Activated CD4-positive, CD25-positive, alpha-beta regulatory T cell treated with anti-CD3 and anti-CD28 coated beads, Interleukin-2, amount 50 U/mL, for 16 hours (primary cell): ENCODE measurements at places on chromosomes 2 and 18.

DNA sequence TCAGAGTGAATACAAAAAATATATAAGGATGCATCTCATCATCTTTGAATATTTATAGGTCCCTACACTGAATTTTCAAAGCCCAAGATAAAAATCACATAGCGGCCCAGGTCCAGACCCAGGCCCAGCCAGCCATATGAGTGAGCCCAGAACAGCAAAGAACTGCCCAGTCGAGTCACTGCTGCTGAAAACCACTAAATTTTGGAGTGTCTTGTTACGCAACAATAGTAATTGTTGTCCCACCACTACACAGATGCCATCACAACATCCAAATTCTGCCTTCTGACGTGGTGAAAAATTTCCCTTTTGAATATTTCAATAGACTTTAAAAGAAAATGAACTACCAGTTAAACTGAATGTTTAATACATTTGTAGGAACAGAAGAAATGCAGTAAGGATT lies 5.7 kb downstream of the C18orf32 start:
- DNase-seq = no peak

- no peak for DNase-seq
Measured at GRCh38 chr2:39120521-39120770, 405 bp downstream of the SOS1 start.

DNA sequence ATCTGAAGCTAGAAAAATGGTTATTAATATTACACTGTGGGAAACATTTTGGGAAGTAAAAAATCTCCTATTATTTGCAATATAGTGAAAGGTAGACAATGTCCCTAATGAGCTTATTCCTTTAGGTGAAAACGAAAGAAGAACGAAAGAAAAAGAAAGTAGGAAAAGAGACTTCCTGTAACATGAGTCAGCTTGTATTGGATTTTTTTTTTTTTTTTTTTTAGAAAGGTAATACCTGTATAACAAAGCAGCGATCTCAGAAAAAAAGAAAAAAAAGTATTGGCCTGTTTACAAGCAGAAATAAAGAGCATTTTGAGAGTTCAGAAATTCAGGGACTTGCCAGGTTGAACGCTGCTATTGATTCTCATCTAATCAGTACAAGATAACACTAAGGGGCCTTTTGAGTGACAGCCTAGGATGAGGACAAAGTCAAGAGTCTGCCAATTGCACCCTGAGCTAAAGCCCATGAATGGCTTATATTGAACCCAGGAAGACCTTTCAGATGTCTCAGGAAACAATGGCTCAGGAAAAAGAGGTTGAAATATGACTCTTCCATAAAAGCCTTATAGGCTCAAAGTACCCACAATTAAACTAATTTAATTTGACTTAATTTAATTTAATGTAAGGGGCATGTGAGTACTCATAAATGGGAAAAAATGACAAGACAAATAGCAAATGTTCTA lies 615.6 kb upstream of the CDH2 start:
- no peak for DNase-seq

GRCh38 chr18:33540392-33540791 lies 37.6 kb upstream of the ASXL3 start:
- no peak for DNase-seq

DNA sequence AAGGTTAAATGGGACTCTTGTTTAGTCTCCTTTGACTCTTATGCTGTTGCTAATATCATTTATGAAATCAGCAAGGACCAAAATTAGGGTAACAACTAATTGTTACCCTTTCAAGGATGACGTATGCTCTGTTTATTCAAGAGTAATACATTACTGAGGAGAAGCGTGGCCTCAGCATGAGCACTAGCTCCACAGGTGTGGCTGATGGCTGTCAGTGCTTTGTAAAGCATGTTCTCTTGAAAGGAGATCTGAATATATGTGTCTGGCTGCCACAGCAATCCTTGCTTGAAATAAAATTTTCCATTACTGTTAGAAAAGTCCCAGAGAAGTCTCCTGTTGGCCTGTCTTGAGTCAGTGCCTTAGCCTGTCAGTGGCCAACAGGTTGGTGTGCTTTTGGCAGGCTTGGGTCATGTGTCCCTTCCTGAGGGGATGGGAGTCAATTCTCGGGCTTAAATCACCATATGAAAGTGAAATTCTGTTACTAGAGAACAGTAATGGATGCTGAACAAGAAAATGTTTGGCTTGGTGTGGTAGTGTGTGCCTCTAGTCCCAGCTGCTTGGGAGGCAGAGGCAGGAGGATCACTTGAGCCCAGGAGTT lies 32.7 kb downstream of the ABI2 start:
- DNase-seq = no peak

- DNase-seq = no peak
Measured at GRCh38 chr2:239303711-239304532, 96.9 kb downstream of the HDAC4 start.

- no peak for DNase-seq
Measured at GRCh38 chr18:50665519-50665918, 105.6 kb downstream of the MAPK4 start.

GRCh38 chr2:118246726-118247125 lies 158.5 kb downstream of the INSIG2 start:
- DNase-seq = no peak

DNA sequence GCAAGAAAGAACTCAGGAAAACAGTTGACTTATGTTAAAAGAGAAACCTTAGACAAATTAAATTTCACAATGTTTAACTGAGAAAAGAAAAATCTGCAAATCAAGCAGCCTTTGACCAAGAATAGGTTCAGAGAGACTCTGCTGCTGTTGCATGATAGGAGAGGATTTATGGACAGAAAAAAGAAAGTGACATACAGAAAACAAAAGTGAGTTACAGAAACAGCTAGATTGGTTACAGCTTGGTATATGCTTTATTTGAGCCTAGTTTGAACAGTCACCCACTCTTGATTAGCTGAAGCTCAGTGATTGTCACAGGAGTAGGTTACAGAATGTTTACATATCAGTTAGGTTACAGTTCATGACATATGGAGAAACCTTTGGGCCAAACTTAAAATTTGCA lies 258.2 kb upstream of the SPOPL start:
- DNase-seq = no peak

DNA sequence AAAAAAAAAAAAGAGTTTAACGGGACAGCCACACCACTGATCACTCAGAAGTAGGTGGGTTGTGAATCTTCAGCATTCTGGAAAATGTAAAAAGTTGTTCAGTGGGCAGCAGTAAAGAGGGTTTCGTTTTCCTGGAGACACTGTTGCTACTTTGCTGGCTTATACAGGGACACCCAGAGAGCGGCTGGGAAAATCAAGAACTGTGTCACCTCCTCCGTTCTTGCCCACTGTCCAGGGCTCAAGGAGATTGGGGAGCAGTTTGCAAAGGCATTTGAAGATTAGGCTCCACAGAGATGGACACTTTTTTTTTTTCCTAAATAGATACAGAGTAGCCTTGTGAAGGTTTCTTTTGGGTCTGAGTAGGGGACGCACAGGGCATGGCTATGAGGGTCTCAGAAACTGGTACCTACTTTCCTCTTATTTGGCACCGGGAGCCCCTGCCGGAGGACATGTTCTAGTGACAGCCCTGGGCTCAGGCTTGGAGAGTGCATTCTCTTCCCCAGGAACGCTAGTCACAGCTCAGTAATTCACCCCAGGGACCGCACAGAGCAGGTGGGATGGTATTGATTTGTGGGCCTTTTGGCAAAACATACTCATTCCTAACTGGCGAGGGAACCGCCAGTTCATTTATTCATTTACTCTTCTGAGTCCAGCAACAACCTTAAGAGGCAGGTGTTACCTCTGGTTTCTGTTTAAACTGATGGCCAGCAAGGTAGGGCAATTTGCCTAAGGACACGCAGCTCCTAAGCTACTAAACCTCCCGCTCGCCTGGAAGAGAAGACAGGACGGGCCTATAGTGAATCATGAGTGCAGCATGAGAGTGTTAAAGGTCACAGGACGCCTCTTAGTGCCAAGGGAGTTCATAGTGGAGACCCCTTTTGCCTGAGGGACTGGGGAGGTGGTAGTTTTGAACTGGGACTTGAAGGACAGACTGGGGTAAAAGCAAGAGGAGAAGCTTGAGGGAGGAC lies 53.1 kb downstream of the HPCAL1 start:
- no peak for DNase-seq

- no peak for DNase-seq
Measured at GRCh38 chr2:120094795-120095194, 81.9 kb downstream of the EPB41L5 start.

DNA sequence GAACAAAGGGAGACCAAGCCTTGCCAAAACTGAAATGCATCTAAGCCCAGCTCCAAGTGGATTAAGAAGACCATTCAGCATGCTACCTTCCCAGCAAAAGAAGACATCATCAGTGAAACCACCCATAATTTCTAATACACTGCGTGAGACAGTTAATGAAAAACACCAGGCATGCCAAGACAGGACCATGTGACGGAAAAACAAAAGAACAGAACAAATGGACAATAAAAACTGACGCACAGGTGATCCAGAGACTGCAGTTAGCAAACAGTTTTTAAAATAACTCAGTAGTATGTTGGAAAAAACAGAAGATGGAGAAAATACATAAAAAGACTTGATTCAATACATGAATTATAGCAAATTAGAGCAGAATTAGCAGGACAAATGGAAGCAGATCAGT lies 15.3 kb downstream of the FAM168B start:
- DNase-seq = no peak

- no peak for DNase-seq
Measured at GRCh38 chr18:58507880-58508279, 121.0 kb downstream of the ALPK2 start.

- DNase-seq = no peak
Measured at GRCh38 chr18:21820033-21820810, 79.6 kb downstream of the MIB1 start.

DNA sequence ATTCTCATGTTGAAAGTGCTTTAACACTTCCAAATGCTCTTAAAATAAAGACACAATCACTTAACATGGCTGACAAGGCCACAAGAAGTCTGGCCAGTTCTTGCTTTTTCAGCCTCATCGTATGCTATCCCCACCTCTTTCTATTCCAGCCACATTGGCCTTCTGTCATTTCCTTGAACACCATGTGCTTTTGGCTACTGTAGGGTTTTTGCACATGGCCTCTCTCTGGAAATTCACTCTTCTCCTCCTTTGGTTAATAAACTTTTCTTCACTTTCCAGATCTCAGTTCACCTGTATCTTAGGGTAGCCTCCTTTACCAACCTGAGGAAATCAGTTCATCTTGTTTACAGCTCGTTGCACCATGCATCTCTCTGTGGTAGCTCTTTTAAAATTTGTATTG lies 450.5 kb upstream of the MEX3C start:
- no peak for DNase-seq

GRCh38 chr2:32852856-32853255 lies 93.9 kb upstream of the LTBP1 start:
- no peak for DNase-seq

GRCh38 chr2:168971261-168971660 lies 59.9 kb downstream of the ABCB11 start:
- no peak for DNase-seq

DNA sequence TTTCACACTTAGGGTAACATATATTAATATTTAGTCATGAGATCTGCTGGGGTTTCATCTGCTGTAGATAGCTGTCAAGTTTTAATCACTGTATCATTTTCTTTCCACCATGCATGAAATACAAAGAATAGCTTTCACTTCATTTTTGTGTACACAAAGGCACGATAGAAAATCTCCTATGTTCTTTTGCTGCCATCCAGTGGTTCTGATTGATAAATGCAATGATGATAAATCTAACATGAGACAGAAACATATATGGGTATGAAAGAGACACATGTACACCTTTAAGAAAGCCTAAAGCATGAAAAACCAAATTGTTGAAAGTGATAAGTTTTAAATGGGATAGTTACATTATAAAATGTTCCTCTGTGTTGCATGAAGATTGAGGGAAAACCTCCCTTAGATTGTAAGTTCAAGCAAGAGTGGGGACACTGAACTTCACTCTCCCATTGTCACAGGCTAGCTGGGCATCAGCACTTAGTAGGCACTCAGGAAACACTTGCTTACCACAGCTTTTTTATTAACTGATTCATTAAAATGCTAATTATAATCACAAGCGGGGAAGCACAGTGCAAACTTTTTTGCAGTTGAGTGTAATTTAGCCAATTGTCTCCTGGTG lies 31.2 kb downstream of the C1D start:
- DNase-seq = no peak

GRCh38 chr2:107305966-107306365 lies 420.0 kb upstream of the ST6GAL2 start:
- no peak for DNase-seq

- no peak for DNase-seq
Measured at GRCh38 chr2:106208874-106209273, 14.8 kb upstream of the UXS1 start.

- DNase-seq = no peak
Measured at GRCh38 chr18:62033207-62033606, 140.4 kb upstream of the RNF152 start.

GRCh38 chr2:71713581-71714580 lies 260.5 kb downstream of the DYSF start:
- DNase-seq = no peak

DNA sequence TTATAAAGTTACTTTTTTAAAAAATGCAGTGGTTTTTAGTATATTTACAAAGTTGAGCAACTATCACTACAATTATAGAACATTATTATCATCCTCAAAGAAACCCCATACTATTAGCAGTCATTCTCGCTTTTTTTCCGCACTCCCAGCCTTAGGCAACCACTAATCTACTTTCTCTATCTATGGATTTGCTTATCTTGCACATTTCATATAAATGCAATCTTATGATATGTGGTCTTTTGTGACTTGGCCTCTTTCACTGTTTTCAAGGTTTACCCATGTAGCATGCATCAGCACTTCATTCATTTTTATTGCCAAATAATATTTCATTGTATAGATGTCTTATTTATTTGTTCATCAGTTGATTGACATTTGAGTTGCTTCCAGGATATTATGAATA lies 273.4 kb downstream of the AGPS start:
- DNase-seq = no peak

DNA sequence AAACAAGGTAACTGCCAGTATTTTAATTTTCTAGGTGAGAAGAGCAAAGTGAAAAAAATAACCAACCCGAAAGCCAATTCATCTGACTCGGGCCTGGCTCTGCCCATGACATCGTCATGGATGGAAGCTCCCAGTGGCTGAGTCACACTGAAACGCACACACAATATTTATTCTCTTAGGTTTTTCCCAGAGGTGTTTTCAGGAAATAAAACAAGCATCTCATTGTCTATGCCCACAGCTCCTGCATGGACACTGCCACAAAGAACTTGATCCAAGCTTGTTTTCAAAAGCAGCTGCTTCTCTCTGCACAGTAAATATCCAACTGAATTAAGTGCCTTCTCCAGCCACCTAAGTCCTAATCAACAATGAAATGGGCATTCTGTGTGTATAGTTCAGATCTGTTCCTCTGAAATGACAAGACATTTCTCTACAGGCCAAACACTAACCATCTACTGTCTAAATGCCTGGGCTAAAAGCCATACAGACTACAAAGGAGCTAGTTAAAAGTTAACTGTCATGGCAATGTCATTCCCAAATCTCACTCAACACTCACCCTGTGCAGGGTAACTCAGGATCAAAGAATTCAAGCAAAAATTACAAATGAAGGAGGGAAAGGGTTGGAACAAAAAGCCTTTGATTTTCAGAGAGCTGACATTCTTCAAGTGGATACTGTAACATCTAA lies 62.9 kb downstream of the RPL31 start:
- DNase-seq = no peak
